Adrenal gland (tissue), 19 donors: ENCODE measurements at places on chromosomes 2 and 18. TPM values are rescaled to one million over a fixed set of nuclear protein-coding genes. Genes with fewer than 3 reads are reported as not detected.

Gene FER1L5
- 0.87 TPM for total RNA-seq

Gene AQP4
- not detected for total RNA-seq

Gene C18orf54
- total RNA-seq = 0.25 TPM

Gene HOXD9
- total RNA-seq = 2.4 TPM

Gene GPD2
- 10.7 TPM for total RNA-seq

Gene CIB4
- 3.6 TPM for total RNA-seq

Gene GPATCH11
- 12.1 TPM for total RNA-seq

Gene CREG2
- not detected for total RNA-seq

DNA sequence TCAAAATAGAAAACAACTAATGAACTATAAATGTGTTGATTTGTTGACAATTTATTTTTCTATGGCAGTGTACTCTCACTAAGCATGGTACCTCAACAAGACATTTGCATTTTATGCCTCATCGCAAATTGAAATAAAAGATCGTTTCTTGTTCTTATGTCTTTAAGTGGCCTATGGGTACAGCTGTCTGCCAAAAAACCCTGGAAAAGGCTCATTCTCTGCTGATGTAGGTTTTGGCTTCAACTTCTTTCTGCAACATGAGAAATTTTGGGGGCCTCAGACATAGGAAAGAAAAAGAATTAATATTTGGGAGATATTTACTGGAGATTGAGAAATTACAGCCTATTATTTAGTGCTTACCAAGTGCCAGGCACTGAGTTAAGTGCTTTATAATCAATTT is 205.1 kb upstream of the DPP10 start:
- no peaks in the 10 kb centered on the region for H3K36me3 ChIP-seq
- H3K4me1 ChIP-seq = no peaks in the 10 kb centered on the region
- no peak overlapping the region for H3K27ac ChIP-seq
- H3K27me3 ChIP-seq = no peaks in the 10 kb centered on the region

GRCh38 chr2:42558827-42559226 is 9.6 kb upstream of the MTA3 start:
- H3K4me1 ChIP-seq = no peaks in the 10 kb centered on the region
- H3K27me3 ChIP-seq = no peaks in the 10 kb centered on the region
- no peak overlapping the region for H3K4me3 ChIP-seq
- no peaks in the 10 kb centered on the region for H3K36me3 ChIP-seq
- H3K27ac ChIP-seq = no peak overlapping the region
- DNase-seq = no peak

DNA sequence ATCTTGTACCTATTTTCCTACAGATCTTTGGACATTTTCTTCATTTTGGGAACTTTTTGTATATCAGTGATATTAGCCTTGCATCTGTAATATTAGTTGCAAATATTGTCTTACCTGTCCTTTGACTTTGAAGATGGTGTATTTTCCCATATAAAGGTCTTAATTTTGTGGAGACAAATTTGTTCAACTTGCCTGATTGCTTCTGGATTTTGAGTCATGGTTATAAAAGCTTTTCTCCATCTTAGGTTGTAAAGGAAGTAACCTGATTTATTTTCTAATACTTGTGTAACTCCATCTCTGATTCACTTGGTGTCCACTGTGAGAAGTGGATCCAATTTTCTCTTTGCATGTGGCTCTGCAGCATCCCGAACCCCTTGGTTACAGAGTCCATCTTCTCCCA is 97.7 kb upstream of the OTOS start:
- peak overlapping the region; percentile 87 for H3K27ac ChIP-seq
- no peaks in the 10 kb centered on the region for H3K36me3 ChIP-seq
- H3K27me3 ChIP-seq = no peaks in the 10 kb centered on the region
- no peak overlapping the region for H3K4me3 ChIP-seq
